CD8-positive, alpha-beta memory T cell (primary cell): ENCODE measurements at places on chromosomes 1 and 21. TPM values are rescaled to one million over a fixed set of nuclear protein-coding genes. Genes with fewer than 3 reads are reported as not detected.
A peak's percentile ranks its signal among the peaks of the same experiment; 100 is the strongest.

DNA sequence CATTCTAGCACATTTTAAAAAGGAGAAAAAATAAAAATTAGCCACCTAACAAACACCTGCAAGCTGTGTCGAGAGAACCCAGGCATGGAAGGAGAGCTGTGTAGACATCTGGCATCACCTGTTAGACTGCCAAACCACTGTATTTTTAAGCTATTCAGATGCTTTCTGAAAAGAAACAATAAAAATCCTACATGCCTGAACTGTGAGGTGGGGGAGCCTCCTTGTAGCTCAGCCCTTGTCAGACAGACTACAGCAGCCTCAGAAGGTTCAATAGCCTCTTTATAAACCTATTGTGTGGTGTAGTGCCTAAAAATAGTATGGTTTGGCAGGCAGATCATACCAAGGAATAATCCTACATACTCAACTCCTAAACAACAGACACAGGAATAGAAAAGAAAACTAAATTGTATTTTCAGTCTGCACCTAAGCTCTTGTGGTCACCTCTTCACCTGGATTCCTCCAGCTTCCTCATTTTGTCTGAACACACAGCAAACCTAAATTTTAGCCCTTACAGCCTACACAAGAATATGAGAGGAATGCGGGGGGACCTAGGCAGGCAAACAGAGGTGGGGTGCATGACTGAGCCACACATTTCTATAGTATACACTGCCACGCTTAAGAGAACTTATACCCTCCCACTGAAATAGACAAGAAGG, 67.0 kb downstream of the SIPA1L2 start:
- H3K27me3 ChIP-seq = no peaks in the 10 kb centered on the region
- H3K4me3 ChIP-seq = no peak overlapping the region
- H3K4me1 ChIP-seq = no peaks in the 10 kb centered on the region
- H3K36me3 ChIP-seq = no peaks in the 10 kb centered on the region
- no peak for DNase-seq
- no peak overlapping the region for H3K27ac ChIP-seq

DNA sequence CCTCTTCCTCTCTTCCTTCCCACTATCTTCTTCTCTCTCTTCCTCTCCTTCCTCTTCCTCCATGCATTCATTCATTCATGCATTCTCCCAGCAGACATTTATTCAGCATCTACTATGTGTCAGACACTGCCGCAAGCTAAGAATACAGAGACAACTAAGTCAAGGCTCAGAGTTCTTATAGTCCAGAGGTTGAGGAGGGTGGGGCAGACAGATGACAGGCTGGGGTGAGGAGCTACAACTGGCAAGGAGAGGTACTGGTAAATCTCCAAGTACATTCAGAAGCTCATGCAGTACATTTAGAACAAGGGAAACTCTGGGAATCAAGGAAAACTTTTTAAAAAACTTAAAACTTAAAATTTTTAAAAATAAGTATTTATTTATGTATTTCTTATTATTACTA, 56.4 kb upstream of the FMOD start:
- no peaks in the 10 kb centered on the region for H3K4me1 ChIP-seq
- no peak for DNase-seq
- H3K27me3 ChIP-seq = no peaks in the 10 kb centered on the region
- no peak overlapping the region for H3K4me3 ChIP-seq
- H3K27ac ChIP-seq = no peak overlapping the region

Gene RGSL1
- total RNA-seq = not detected

Gene OR6K3
- total RNA-seq = not detected

Gene TSPAN2
- 2.0 TPM for total RNA-seq

- no peaks in the 10 kb centered on the region for H3K36me3 ChIP-seq
- H3K27me3 ChIP-seq = no peaks in the 10 kb centered on the region
- H3K4me3 ChIP-seq = no peak overlapping the region
Measured at GRCh38 chr1:27122652-27123051, 32.3 kb downstream of the SLC9A1 start.

DNA sequence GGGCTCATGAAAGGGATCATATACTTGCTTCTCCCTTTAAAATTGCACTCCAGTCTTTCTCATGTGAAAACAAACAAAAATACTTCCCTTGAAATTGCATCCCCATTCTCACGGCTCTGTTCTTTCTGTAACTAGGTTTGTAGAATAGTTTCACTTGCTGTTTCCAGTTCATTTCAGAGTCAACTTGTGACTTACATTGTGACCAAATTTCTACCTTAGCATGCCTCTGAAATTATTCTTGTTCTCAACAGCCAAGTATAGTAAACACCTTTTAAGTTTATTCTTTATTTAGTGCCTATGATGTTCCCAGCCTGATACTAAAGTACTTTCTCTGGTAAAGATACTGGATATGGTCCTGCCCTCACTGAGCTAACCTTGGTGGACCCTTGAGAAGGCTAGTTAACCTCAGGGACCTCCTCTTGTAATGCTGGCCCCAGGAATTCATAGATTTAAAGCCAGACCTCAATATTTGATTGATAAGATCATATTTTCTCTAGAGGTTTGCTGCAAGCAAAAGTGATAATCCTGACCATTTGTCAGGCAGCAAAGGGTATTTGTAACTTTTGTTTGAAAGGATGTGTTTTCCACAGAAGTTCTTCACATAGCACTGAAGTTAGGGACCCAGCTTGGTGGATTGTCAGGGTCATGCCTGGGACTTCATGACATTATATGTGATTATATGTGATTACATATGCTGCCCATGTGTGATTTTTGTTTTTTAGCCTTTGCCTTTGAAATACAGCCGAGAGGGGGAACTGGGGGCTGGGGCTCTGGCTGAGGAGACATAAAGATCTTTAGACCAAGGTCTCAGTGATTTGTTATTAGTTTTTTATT, 29.6 kb downstream of the VANGL2 start:
- peak overlapping the region; percentile 40 for H3K27ac ChIP-seq
- no peak for DNase-seq
- H3K4me3 ChIP-seq = no peak overlapping the region
- no peaks in the 10 kb centered on the region for H3K36me3 ChIP-seq
- no peaks in the 10 kb centered on the region for H3K27me3 ChIP-seq

Gene KRTAP11-1
- total RNA-seq = not detected

DNA sequence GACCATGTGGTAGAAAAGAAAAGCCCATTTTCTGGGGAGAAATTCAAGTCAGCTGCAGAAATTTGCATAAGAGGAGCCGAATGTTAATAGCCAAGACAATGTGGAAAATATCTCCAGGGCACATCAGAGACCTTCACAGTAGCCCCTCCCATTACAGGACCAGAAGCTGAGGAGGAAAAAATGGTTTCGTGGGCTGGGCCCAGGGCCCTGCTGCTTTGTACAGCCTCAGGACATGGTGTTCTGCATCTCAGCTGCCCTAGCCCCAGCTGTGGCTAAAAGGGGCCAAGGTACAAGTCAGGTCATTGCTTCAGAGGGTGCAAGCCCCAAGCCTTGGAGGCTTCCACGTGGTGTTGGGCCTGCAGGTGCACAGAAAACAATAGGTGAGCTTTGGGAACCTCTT, 108.3 kb downstream of the DMRTB1 start:
- no peak overlapping the region for H3K4me3 ChIP-seq
- H3K36me3 ChIP-seq = no peaks in the 10 kb centered on the region
- no peak overlapping the region for H3K27ac ChIP-seq
- no peaks in the 10 kb centered on the region for H3K27me3 ChIP-seq
- no peak for DNase-seq

GRCh38 chr21:21111309-21111920, 113.2 kb downstream of the NCAM2 start:
- no peaks in the 10 kb centered on the region for H3K27me3 ChIP-seq
- no peak for DNase-seq
- H3K36me3 ChIP-seq = no peaks in the 10 kb centered on the region

Gene NUDC
- 167 TPM for total RNA-seq

Gene ST6GALNAC5
- total RNA-seq = not detected

DNA sequence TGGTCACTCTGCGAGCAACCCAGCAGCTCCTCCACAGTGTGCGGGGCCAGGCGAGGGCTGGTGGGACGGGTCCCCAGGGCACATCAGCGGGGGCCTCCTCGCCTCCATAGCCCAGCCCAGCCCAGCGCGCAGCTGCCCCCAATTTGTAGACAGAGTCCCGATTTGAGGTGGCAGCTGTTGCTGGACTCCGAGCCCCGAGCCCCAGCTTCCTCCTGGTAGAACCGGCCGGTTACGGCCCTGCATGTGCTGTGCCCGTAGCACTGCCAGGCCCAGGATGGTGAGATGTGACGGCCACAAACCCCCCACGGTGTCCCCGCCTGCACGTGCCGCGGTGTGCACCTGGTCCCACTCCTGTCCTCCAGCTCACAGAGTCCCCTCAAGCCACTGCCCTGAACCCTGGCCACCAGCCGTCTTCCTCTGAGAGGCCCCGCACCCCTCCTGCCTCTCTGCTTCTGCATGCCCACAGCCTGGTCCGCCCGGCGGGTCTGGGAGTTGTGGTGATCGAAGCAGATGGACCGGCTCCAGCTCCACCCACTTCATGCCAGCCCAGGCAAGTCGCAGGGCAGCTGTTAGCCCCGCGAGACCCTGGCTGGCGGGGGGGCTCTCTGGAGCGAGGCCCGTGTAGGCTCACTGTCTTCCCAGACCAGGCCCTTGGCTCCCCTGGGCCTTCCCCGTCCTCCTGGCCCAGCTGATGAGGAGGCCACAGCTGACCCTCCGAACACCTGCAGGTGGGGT, 55.5 kb downstream of the MORN1 start:
- H3K27me3 ChIP-seq = no peaks in the 10 kb centered on the region
- no peak overlapping the region for H3K4me3 ChIP-seq
- no peaks in the 10 kb centered on the region for H3K4me1 ChIP-seq
- H3K36me3 ChIP-seq = no peaks in the 10 kb centered on the region
- no peak for DNase-seq

- no peaks in the 10 kb centered on the region for H3K36me3 ChIP-seq
- no peak overlapping the region for H3K27ac ChIP-seq
- H3K4me1 ChIP-seq = peaks cover 10% of the 10 kb centered on the region
- no peaks in the 10 kb centered on the region for H3K27me3 ChIP-seq
Measured at GRCh38 chr1:214511639-214511998, 39.8 kb downstream of the PTPN14 start.

DNA sequence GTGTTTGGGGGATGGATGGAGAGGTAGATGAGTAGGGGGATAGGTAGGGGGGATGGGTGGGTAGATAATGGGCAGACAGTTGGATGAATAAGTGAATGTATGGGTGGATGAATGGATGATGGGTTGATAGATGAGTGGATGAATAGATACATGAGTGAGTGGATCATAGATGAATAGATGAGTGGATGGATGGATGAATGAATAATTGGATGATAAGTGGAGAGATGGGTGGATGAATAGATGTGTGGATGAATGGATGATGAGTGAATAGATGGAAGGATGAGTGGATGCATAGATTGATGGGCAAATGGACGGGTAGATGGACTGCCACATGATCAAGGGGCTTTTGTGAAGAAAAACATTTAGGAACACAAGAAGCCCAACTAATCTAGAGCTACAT, 133.3 kb upstream of the F3 start:
- H3K27ac ChIP-seq = no peak overlapping the region
- no peak for DNase-seq
- no peaks in the 10 kb centered on the region for H3K27me3 ChIP-seq

Gene KCNA3
- 40.5 TPM for total RNA-seq

Gene LCE2A
- total RNA-seq = not detected

DNA sequence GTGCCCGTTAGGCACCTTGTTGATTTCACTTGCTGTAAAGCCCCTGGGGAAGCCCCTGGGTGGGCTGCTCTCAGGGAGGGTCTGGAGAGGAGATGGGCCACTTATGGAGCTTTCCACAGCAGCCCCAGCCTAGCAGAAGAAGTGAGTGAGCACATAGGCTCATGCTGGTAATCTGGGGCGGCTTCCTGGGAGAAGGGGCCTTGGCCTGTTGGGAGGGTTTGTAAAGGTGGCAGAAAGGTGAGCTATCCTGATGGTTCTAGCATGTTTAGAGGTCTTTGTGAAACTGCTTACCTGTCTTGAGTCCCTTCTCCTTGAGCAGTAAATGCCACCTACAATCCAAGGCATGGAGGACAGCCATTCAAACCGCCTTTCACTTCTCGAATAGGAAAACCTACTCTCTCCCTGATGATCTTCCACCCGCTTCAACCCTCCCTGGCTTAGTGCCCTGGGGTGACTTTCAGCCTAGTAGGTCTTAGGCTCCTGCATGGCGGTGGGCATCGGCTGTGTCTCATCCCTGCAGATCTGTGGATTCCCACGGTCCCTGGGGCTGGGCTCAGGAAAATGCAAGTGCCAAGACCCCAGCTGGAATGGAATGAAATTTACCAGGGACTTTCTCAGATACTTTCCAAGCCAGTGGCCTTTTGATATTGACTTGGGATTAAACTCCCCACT, 87.6 kb upstream of the SELENON start:
- no peak for DNase-seq
- no peaks in the 10 kb centered on the region for H3K27me3 ChIP-seq
- peaks cover 40% of the 10 kb centered on the region for H3K4me1 ChIP-seq

GRCh38 chr1:171762143-171762563, 19.3 kb upstream of the METTL13 start:
- peaks cover 4% of the 10 kb centered on the region for H3K27me3 ChIP-seq
- no peak overlapping the region for H3K4me3 ChIP-seq
- H3K4me1 ChIP-seq = no peaks in the 10 kb centered on the region
- no peaks in the 10 kb centered on the region for H3K36me3 ChIP-seq
- no peak overlapping the region for H3K27ac ChIP-seq

GRCh38 chr1:202250982-202251381, 57.4 kb downstream of the LGR6 start:
- DNase-seq = no peak
- H3K4me1 ChIP-seq = no peaks in the 10 kb centered on the region
- no peak overlapping the region for H3K27ac ChIP-seq
- H3K36me3 ChIP-seq = no peaks in the 10 kb centered on the region
- peaks cover 4% of the 10 kb centered on the region for H3K27me3 ChIP-seq

Gene OR10J1
- not detected for total RNA-seq

DNA sequence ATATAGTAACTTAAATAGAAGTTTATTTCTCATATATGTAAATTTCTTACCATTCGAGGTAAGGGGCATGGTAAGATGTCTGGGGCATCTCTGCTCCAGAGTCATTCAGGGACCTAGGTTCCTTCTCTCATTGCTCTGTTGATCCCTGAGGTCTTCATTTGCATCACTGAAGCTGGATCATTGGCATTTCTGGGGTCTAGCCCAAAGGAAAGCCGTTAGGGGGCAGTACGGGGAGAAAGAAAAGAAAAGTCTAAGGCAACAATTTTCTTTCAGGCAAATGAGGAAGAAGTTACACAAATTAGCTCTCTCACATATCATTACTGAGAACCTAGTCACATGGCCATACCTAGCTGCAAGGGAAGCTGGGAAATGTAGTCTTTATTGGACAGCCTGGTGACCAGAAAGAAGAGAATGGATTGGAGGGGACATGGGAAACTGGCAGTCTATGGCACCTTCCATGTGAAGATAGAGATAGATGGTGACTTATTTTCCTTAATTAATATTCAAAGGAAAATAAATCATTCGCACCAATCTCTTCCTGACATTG, 10.2 kb upstream of the SUSD4 start:
- no peak for DNase-seq
- no peaks in the 10 kb centered on the region for H3K4me1 ChIP-seq
- no peak overlapping the region for H3K4me3 ChIP-seq
- H3K36me3 ChIP-seq = no peaks in the 10 kb centered on the region
- H3K27me3 ChIP-seq = no peaks in the 10 kb centered on the region
- H3K27ac ChIP-seq = no peak overlapping the region

Gene TCHH
- total RNA-seq = 0.09 TPM
